ENCODE measurements at places on chromosomes 13 and 19.

- DNase-seq: no peak
These were observed 91.7 kb upstream of the ANKRD10 start for GRCh38 chr13:111006506-111007031.

GRCh38 chr19:38707512-38708114 is 36.7 kb downstream of the CAPN12 start:
- DNase-seq: peak; percentile 74

DNA sequence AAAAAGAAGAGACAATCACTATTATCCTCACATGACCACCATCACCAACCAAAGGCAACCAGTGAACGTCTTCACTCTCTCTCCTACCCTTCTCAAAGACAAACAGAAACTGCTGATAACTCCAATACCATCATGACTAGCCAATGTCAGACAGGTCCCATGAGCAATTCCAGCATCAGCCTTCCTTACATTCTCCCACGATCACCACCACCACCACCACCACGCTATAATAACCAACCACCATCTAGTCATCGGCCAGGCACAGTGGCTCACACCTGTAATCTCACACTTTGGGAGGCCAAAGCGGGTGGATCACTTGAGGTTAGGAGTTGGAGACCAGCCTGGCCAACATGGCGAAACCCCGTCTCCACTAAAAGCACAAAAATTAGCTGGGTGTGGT is 3.9 kb downstream of the MYO1F start:
- no peak for DNase-seq

GRCh38 chr13:25762795-25763377 is 288.9 kb downstream of the SHISA2 start:
- DNase-seq: no peak

DNA sequence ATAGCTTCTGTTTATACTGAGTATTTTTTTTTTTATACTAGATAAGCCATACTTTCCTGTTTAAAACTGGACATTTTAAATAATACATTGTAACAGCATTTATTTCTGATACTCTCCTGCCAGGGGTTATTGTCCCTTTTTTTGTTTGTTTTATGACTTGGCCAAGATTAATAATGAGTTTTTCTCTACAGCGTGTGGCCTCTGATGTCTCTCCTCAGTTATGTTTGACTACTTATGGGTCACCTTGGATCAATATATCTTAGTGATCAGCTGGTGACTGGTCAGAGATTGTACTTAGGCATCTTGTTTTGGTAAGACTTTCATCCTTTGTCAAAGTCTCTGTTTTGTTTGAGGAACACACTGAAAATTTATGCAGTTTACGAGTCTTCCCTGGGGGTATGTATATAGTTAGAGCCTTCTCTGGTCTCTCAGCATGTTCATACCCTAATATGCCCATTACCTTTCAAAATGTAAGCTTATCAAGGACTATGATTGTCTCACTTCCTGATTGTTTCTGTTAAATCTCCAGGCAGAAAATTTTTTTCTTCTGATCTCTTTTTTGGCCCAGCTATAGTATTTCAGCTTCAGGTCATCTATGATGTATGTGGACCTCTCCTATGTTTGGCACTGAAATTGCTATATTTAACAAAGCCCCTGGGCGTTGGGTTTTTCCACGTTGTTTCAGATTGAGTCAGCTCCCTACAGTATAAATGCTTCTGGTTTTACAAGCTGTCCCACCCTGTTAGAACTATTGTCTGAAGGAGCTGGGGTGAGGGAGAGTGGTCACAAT is 87.9 kb downstream of the URI1 start:
- no peak for DNase-seq

DNA sequence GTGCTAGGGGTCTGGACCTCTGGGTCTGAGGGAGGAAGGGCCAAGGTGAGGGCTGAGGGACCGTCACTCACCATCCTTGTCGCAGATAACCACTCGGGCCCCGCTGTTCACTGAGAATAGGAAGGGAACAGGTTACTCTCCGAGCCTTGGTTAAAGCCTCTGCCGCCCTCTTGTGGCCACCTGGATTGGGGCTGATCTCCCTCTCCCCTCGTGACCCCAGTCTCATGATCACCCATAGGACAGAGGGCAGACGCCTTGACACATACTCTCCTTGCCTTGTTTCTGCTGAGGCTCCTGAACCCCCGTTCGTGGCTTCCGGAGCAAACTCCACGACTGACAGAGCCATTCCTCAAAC is 580 bp downstream of the HSD17B14 start:
- peak; percentile 95 for DNase-seq

- no peak for DNase-seq
These were observed 1.8 kb downstream of the FXYD7 start for GRCh38 chr19:35144600-35145436.

DNA sequence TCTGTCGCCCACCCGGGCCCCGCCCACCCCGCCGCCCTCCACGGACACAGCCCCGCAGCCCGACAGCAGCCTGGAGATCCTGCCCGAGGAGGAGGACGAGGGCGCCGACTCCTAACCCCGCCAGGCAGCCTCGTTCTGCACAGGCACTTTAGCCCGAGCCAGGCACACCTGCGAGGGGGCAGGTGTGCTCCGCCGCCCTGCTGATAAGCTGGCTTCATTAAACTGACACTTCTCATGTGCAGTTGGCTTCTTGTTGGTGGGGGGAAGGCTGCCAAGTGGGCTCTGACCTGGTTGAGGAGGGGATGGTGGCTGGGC is 8.2 kb downstream of the IL4I1 start:
- no peak for DNase-seq

Data from lower lobe of right lung (tissue), 2 donors.